Activated CD4-positive, alpha-beta memory T cell treated with anti-CD3 and anti-CD28 coated beads, Interleukin-2, amount 10 ng/mL, durations not matched to agents 7 days and 5 days (primary cell): ENCODE measurements at places on chromosomes 11 and 22. TPM values are rescaled to one million over a fixed set of nuclear protein-coding genes. Genes with fewer than 3 reads are reported as not detected.
A peak's percentile ranks its signal among the peaks of the same experiment; 100 is the strongest.

GRCh38 chr11:13297917-13298356, 20.3 kb downstream of the BMAL1 start:
- peak; percentile 66 for DNase-seq
- no peaks in the 10 kb centered on the region for H3K27me3 ChIP-seq
- H3K4me1 ChIP-seq, result peaks cover 76% of the 10 kb centered on the region
- H3K36me3 ChIP-seq, result peaks cover 14% of the 10 kb centered on the region
- no peak overlapping the region for H3K4me3 ChIP-seq

- H3K27me3 ChIP-seq, result no peaks in the 10 kb centered on the region
- DNase-seq, result no peak
Observed at GRCh38 chr11:786235-787083, 3.4 kb downstream of the CEND1 start.

- no peak overlapping the region for H3K4me3 ChIP-seq
- no peak overlapping the region for H3K27ac ChIP-seq
- H3K27me3 ChIP-seq, result no peaks in the 10 kb centered on the region
Observed at GRCh38 chr11:102580185-102580951, 44.8 kb downstream of the MMP20 start.

DNA sequence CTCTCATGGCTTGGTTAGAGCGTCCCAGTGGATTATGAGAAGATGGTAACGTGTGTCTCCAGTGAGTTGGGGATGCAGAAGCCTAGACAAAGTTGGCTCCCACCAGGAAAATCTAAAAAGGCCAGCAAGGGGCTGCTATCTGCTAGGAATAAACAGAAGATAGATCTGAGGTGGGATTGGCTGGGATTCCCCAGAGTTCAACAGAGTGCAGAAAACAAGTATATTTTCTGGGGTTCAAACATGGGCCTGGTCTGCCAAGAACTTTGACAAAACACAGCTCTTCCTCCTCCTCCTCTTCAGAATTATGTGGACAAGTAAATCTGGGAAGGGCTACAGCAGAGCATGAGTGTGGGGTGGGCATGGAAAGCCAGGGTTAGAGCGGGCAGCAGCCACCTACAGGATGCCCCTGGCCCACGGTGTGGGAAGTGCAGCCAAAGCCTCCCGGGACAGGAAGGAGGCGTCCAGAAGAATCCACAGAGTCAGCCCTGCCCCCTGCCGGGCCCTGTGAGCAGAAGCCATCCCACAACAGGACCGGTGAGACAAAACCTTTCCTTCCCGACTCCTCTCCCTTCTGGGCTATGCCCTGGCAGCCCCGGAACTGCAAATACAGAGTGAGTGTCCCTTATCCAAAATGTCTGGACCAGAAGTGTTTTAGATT, 67.1 kb downstream of the CD82 start:
- H3K27ac ChIP-seq, result no peak overlapping the region
- peaks cover 14% of the 10 kb centered on the region for H3K27me3 ChIP-seq
- H3K4me3 ChIP-seq, result no peak overlapping the region
- peaks cover 14% of the 10 kb centered on the region for H3K4me1 ChIP-seq
- DNase-seq, result peak; percentile 52

GRCh38 chr22:26825960-26826935, 168.9 kb downstream of the MIAT start:
- no peak for DNase-seq
- no peak overlapping the region for H3K27ac ChIP-seq

The SLC6A5 gene
- not detected for total RNA-seq

The UBQLNL gene
- total RNA-seq, result 0.28 TPM

The E2F8 gene
- total RNA-seq, result 40.8 TPM
